Adrenal gland (tissue), 19 donors: ENCODE measurements at places on chromosomes 4 and X. TPM values are rescaled to one million over a fixed set of nuclear protein-coding genes. Genes with fewer than 3 reads are reported as not detected.

Gene MCUB
- total RNA-seq, result 8.3 TPM

Gene GPC3
- 42.8 TPM for total RNA-seq

Gene TMEM47
- 27.0 TPM for total RNA-seq

Gene FAM53A
- 5.5 TPM for total RNA-seq

Gene GASK1B
- total RNA-seq, result 479 TPM

Gene LPAR4
- not detected for total RNA-seq

Gene FATE1
- not detected for total RNA-seq
